ENCODE measurements at places on chromosomes 4 and X.
A peak's percentile ranks its signal among the peaks of the same experiment; 100 is the strongest.

DNA sequence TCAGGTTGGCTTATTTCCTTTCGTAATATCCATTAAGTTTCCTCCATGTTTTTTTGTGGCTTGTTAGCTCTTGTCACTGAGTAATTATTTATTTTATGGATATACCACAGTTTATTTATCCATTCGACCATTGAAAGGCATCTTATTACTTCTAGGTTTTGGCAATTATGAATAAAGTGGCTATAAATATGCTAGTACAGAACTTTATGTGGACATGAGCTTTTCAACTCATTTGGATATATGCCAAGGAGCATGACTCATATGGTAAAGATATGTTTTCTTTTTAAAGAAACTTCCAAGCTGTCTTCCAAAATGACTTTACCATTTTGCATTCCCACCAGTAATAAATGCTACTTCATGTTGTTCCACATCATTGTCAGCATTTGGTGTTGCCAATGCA, 803.6 kb downstream of the GLUD2 start:
- no peak for DNase-seq

GRCh38 chrX:134676436-134676835, 18.2 kb upstream of the PLAC1 start:
- no peak for DNase-seq

GRCh38 chr4:162921178-162921785, 245.4 kb downstream of the NAF1 start:
- DNase-seq = no peak

DNA sequence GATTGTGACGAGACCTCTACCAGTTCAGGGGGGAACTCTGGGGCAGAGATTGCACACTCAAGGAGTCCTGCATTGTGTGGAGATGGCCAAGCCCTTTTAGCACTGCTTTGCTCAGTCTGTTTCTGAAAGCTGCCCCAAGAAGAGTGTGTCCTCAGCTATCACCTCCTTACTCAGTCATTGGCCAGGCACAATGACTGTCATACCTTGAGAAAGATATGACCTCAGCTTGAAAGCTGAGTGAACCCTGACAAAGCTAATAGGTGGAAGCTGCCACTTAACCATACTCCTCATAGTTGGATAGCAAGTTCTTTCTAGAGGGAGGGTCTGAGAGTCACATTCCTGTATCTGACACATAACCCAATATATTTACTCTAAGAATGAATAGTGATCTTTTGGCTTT, 37.8 kb upstream of the DIPK2B start:
- no peak for DNase-seq

DNA sequence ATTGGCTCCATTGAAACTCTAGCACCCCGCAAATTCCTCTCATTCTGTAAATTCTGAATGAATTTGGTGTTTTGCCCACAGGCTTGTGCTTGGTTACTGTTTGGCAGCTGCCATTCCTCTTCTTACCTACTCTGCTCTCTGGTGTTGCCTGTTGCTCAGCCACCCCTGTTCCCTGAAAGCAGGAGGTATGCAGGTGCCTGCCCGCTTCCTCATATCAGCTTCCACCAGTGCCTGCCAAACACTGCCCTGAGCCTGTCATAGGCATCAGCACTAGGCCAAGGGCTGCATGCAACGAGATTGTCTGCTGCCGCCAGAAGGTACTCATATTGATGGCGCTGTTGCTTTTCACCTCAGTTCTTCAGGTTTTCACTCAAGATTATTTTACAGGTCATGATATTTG, 978.1 kb downstream of the C4orf33 start:
- no peak for DNase-seq

GRCh38 chrX:41604177-41604576, 84.6 kb upstream of the GPR34 start:
- no peak for DNase-seq

- no peak for DNase-seq
These were observed 10.1 kb upstream of the FMR1 start for GRCh38 chrX:147901461-147902126.

- DNase-seq = no peak
These were observed 772.0 kb downstream of the IL1RAPL1 start for GRCh38 chrX:29359276-29359675.

- no peak for DNase-seq
These were observed 114.6 kb downstream of the TBCK start for GRCh38 chr4:106201373-106201772.

GRCh38 chr4:57191523-57192034, 81.4 kb upstream of the IGFBP7 start:
- DNase-seq = no peak

DNA sequence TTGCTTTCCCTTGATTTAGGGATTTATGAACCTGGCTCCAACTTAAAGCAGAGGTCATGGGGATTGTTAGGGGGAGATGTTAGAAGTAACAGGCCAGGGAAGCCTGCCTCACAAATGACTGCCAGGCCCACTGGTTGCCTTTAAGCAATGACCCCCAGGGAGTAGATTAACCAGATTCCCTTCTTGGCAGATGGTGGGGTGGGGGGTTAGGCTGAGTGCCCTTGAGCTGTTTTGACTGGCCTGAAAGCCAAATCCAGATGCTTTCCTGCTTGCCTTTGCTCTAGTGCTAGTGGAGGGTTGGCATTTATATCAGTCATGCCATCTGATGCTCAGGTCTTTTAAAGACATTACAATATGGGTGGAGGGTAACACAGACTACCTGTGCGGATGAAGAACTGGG, 128.1 kb downstream of the TMEM164 start:
- DNase-seq = no peak

GRCh38 chr4:172654457-172654856, 514.2 kb upstream of the GALNT7 start:
- DNase-seq = no peak

- DNase-seq = peak; percentile 91
These were observed 86.7 kb upstream of the MAGEA4 start for GRCh38 chrX:151825925-151826485.

DNA sequence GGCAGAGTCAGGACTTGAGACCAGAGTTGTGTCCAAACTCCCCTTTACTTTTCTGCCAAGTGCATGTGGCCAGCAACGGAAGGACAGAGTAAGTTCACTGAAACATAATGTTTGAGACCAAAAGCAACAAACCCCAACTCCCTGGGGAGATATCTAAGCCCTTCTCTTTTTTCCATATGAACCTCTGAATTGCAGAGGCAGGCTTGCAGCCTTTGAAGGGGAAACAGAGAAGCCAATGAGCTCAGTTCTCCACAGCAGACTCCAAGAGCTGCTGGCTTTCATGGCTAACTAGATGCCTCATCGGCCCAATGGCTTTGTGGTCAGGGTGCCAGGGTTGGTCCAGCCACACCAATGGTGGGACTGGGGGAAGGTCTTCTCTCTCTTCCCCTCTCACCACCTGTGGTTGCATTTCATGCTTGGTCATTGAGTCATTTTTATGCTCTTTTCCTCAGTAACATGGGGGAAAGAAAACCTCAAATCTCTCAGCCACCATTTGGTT, 34.0 kb downstream of the STARD8 start:
- peak; percentile 35 for DNase-seq

DNA sequence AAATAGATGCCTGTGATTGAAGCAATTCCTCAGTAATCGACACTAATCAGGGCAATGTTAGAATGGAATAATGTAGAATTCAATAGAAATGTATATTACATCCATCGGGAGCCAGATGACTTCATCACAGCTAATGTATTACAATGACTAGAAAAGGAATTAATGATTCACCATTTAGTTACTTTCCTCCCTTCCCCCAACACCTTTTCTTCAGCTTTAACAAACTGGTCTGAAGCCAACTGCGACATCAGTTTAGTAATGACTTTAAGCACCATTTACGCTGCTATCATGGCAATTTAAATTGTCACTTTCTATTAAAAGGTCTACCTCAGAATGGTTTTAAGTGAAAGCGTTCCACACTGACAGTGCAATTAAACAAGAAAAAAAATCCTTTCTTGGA, 45.1 kb downstream of the SUPT20HL2 start:
- DNase-seq = no peak

DNA sequence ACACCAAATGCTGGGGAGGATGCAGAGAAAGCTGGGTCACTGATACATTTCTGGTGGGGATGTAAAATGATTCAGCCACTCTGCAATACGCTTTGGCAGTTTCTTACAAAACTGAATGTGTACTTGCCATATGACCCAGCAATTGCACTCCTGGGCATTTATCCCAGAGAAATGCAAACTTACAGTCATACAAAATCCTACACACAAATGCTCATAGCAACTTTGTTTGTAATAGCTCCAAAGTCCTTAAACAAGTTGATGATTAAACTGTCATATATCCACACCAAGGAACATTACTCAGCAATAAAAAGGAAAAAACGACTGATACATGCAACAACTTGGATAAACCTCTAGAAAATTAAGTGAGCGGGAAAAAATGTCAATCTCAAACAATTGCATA, 12.3 kb downstream of the MID1 start:
- DNase-seq = no peak

DNA sequence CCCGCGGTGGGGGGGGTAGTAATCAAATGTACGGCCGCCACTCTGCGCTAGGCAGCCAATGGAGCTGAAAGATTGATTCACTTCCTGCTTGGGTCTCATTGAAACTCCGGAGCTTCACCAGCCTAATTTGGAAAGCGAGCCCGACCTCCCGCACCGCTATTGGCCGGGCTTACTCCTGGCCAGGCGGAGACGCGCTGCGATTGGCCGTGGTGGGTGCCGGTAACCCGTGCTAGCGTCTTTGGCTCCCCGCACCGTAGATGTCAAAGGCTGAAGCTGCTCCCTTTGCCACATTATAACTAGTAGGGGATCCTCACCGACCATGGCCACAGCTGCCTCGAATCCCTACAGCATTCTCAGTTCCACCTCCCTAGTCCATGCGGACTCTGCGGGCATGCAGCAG, at the start of gene POU3F4:
TSS of gene POU3F4 (plus strand) at position 285 of the 400 bp plus-strand sequence. CDS start at position 320, 35 bp downstream.
- DNase-seq = no peak

- DNase-seq = no peak
These were observed 32.2 kb downstream of the NFXL1 start for GRCh38 chr4:47882228-47882627.

DNA sequence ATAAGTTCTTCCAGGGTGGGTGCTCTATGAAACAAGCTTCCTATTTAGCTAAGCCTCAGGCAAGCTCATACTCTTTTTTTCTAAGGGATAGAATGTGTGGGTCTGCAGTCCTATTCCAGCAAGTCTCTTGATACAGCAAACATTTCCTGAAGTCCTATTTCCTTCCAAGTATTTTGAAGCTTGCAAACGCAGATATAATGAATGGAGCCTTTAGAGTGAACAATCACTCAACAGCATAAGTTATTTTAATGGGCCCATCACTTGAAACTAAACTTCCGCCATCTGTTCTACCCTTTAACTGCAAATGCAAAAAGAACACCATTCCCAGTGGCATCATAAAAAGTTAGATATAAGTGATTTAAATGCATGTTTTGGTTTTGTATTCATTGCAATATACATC, 108.3 kb upstream of the TAPT1 start:
- no peak for DNase-seq

DNA sequence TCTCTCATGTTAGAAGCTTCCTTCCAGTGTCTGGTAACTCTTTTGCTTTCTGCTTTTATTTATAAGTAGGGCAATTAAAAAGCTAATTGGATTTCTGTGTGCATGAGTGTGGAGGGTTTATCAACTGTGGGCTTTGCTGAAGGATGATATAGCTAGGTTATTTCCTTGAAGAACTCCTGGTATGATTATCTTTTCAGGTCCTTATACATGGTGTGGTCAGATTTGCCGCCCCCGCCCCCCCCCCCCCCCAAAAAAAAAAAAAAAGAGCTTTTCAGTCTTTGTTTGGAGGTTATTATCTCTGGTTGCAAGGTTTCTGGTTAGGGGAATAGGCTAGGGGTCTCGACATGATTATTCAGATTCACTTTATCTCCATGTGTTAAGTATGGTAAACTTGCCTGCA, 35.9 kb downstream of the MOB1B start:
- DNase-seq = no peak

DNA sequence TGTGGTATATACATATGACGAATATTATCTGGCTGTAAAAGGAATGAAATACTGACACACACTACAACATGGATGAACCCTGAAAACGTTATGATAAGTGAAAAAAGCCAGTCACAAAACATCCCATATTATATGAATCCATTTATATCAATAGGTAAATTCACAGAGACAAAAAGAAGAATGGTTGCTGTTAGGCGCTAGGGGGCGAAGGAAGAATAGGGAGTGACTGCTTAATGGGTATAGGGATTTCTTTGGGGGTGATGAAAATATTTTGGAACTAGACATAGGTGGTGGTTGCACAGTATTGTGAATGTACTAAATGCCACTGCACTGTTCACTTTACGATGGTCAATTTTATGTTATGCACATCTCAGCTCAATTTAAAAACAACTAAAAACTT, 96.4 kb upstream of the EGFL6 start:
- no peak for DNase-seq

DNA sequence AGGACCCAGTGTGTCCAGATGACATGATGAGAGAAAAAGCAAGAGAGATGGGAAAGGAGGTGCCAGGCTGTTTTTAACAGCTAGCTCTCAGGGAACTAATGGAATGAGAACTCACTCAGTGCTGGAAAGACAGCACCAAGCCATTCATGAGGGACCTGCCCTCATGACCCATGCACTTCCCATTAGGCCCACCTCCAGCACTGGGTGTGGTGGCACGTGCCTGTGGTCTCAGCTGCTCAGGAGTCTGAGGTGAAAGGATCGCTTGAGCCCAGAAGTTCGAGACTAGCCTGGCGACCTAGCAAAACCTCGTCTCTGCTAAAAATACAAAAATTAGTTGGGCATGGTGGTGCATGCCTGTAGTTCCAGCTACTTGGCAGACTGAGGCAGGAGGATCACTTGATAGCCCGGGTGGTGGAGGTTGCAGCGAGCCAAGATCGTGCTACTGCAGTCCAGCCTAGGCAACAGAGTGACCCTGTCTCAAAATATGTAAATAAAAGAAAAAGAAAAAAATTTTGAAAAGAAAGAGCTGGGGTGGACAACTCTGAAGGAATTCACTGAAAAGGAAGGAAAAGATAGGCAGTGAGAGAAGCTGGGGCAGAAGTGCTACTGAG, 50.9 kb downstream of the FAM193A start:
- DNase-seq = no peak

DNA sequence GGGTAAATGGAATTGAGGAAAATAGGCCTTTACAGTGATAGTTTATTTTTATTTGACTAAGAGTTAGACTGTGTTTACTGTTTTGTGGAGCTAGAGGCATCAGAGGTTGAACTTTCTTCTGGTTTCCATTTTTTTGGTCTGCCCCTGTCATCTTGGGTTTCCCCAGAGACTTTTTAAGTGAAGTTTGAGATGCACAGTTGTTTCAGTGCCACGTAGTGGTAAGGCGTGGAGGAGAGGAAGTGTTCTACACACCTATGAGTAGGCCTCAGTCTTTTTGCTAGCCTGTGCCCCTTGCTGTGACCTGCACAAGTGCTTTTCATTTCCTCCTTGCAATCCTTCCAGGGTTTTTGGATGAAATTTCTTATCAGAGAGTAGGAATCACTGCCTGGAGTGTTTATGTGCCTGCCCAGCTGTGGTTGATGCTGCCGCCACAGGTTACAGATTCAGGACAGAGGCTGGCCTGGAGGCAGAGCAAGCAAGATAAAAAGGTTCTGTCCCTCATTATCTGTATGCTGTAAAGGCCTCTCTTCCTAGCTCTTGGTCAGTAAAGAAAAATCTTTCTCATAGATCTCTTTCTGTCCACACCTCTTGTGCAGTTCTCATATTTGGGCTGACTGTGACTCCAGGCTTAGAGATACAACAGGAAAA, 12.5 kb upstream of the HSFX4 start:
- no peak for DNase-seq
